Nephron progenitor cell (in vitro differentiated cells): ENCODE measurements at places on chromosomes 12 and 14.

DNA sequence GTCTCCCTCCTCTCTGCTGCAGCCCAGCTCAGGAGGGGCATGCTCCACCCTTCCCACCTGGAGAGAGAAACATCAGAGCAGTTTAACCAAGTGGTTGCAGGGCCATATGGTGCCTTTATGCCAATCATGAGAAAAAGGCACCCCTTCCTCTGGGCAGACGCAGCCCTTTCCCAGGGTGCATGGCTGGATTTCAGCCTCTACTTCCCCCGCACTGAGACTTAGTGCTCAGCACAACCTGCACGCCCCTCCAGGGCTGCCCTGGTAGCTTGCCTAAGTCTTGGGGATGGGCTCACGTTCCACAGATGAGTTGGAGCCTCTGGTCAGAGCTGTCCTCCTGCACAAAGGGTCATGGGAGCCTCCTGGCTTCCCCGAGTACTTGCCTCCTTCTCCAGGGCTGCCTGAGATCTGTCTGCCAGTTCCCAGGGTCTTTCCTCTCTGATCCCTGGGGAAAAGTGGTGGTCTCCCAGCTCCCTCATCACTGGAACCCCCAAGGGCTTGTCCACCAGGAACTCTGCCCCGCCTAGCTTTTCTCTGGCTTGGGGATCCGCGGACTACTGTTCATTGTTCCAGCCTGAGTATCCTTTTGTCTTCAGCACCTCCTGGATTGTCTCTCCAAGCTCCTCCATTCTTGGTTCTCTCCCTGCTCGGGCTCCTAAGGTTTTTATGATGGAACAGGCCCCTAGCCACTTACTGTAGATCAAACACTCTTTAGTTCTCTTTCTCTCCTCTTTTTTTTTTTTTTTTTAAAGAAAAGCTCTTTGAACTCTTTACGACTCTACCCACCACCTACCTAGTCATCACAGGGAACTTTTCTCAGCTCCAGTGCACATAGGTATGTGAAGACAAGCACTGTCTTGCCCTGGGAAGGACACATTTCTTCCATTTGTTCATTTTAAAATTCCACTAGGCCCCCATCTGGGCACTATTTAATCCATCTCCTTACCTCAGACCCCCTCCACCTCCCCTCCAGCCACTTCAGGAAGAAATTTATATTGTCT, 6.1 kb upstream of the KRT74 start:
- no peak for DNase-seq

DNA sequence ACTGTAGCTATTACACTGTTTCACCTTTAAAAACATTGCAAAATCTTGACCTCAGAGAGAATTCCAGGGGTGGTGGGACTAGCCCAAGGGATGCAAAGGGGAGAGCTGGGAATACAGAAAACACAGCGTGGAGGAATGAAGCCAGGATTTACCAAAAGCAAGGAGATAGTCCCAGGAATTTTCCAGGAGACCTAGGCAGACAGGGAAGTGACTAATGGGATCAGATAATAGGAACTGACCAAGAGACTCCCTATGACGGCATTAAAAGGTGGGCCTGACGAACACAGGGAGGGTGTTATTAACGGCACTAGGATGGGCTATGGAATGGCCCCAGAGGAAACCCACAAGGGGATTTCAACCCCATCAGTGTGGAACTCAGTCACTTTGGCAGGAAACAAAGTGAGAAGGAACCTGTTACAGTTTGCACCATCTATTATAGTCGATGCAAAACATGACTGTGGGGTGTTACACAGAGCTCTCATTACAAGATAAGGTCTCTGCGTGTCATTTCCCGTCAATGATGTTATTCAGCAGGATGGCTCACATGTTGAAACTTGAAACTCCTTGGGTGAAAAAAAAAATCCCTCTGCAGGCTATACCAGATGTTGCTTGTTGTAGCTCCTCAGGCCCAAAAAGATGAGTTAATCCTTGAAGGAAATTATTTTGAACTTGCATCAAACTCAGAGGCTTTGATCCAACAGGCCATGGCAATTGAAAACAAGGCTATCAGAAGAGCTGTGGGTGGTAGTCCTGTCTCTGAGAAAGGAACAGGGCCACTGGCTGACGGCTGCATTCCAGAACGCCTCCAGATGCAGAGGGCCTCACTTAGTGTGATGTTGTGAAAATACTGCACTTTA, 58.7 kb downstream of the DRAM1 start:
- no peak for DNase-seq

DNA sequence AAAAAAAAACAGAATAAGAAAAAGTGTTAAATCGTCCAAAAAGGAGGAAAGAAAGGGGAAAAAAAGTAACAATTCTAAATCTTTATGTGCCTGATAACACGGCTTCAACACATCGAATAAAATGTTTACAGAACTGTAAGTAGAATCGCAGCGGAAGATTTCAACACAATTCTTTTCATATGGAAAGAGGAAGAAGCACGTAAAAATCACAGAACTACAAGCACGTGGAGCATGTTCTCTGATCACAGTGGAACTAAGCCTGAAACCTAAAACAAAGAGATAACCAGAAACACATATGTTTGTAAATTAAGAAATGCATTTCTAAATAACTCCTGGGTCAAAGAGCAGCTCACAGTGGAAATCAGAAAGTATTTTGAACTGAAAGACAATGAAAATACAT, 8.7 kb downstream of the CLEC7A start:
- no peak for DNase-seq

GRCh38 chr12:111429828-111430432, 24.2 kb downstream of the SH2B3 start:
- DNase-seq, result no peak

- DNase-seq, result no peak
These were observed 5.4 kb upstream of the NGB start for GRCh38 chr14:77276295-77276935.

DNA sequence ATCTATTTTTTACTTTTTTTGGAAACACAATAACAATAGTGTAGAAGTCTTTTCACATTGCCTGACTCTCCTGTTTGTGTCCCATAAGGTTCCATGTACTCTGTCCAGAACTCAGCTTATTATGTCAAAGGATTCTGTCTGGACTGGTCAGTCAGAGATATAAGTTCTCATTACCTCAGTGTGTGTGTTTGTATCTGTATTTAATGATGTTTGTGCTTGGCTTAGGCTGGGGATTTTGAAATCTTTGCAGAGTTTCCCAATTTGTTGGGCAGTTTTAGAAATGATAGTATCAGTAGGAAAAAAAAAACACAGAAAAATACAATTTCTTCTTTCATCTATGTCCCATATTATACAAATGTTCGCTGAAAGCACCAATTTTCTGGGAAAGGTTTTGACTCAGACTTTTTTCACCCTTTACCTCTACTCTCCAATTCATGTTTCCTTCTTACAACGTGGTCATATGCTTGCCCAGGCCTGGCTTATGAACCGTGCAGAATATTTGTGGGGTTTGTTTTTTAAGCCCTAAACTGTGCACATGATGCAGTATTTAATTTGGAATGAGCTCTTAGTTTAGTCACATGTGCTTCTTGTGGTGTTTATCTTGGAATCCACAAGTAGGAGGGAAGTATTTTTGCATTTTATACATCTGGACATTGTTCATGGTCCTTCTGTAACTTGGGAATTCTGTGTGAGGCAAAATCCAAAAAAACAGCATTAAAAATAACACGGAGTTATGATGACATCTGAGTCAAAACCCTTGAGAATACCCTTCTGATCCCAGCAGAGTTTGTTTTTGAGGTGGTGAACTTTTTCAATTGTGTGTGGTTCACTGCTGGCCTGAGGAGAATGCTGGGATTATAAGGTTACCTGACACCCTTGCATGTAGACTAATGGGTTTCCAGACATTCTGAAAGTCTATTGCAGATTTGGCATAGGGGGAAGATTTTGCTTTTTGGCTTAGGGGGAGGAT, 121.2 kb downstream of the RAD51B start:
- DNase-seq, result no peak

DNA sequence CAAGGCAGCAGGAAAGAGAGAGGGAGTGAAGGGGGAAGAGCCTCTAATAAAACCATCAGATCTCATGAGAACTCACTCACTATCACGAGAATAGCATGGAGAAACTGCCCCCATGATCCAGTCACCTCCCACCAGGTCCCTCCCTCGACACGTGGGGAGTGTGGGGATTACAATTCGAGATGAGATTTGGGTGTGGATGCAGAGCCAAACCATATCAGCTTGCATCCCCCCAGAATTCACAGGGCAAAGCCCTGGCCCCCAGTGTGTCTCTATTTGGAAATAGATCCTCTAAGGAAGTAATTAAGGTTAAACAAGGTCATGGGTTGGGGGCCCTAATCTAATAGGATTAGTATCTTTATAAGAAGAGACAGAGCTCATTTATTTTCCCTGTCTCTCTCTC, 56.1 kb upstream of the TCL1A start:
- no peak for DNase-seq

- no peak for DNase-seq
These were observed 5.6 kb downstream of the MYL6 start for GRCh38 chr12:56163533-56164344.

- DNase-seq, result no peak
These were observed 21.6 kb downstream of the RERGL start for GRCh38 chr12:18068355-18068754.
